ENCODE measurements at places on chromosomes 13 and 19.

- DNase-seq: no peak
Observed at GRCh38 chr13:23771552-23771951, 117.6 kb downstream of the MIPEP start.

DNA sequence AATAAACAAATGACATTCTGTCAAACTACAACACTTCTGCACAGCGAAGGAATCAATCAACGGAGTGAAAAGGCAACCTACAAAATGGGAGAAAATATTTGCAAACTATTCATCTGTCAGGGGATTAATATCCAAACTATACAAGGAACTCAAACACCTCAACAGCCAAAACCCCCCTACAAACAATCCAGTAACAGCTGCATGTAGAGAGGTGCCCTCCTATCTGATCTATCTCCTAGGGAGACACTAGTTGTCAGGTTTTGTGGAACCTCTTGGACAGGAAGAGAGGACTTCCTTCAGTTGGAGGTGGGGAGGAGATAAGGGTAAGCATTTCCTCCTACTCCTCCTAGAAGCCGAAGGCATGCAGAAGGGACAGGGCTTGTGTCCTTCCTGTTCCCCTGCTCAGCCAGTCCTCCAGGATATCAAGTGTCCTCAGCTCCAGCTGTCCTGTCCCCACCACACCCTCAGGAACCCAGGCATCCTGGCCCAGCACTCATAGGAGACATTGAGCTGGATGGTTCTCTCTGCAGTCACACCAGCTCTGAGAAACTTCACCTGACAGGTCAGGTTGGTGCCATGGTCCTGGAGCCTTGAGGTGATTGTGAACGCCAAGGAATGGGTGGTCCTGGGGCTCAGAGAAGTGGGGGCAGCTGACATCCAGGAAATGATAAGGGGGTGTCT is 9.8 kb upstream of the SIGLEC8 start:
- no peak for DNase-seq

- no peak for DNase-seq
Observed at GRCh38 chr13:110813646-110814624, 100.4 kb downstream of the ING1 start.

DNA sequence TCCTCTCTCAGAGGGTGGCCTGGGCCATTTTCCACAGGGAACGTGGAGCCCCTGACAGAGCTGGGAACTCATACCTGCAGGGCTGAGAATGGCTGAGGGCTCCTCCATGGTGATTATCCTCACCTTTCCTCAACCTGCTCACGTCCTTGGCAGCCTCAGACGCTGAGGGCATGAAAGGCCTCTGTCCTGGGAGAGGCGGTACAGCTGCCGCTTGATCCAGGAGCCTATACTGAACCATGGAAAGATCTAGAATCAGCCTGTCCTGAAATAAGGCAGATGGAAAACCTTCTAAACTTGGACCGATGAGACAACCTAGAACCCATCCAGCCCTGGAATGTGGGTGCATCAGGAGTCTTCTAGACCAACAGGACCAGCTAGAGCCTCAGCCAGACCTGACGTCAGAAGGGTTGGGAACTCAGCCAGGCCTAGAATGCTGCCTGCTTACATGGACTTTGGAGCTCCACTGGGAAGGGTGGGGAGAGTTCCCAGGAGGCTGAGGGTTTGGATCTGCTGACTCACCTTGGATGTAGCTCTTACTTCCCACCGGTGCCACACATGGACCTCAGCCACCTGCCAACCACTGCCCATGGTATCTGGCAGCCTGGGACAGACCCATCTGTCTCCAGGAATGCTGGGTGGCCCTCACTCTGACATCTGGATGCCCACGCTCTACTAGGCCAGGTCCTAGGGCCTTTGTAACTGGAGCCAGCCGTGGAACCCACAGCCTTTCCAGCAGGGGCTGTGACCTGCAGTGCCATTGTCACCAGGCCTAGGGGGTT is 7.5 kb downstream of the KCTD15 start:
- no peak for DNase-seq

DNA sequence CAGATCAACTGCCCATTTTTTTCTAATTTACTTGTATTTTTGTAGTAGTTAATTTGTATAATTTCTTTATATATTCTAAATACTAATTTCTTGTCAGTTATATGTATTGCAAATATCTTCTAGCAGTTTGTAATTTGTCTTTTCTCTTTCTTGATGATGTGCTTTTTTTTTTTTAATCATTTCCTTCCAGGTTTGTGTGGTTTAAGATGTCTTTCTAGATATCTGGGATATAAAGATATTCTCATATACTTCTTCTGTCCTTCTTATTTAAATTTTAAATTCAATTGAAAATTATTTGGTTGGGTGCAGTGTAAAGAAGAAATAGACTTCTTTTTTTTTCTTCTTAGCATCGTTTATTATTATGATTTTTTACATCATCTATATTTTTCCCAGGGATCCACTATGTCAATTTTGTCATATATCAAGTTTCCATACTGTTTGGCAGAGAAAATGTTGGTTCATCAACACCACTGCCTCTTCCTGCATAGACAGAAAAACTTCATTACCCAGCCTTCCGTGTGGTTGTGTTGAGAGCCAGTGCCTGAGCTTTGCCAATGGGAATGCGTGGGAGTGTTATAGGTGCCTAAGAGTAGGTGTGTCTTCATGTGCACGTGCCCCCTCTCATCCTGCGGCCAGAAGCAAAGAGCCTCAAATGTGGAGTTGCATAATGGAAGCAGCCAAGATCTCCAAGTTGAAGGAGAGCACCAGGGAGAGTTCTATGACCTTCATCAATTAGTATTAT is 15.8 kb downstream of the CPB2 start:
- no peak for DNase-seq

- no peak for DNase-seq
Observed at GRCh38 chr13:33450956-33451709, 165.6 kb upstream of the STARD13 start.

DNA sequence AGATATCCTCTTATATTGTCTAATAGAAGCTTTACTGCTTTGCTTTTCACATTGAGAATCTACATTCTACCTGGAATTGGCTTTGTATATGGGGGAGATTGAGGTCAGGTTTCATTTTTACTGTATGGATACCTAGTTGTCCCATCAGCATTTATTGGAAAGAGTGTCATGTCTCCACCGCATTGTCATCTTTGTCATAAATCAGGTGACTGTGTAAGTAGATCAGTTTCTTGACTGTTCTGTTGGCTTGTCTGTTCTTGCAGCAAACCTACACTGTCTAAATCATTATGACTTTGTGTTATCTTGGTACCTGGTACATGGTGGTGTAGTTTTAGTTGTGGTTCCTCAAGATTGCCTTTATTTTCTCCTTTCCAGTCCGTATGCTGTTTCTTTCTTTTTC is 5.8 kb downstream of the URI1 start:
- no peak for DNase-seq

DNA sequence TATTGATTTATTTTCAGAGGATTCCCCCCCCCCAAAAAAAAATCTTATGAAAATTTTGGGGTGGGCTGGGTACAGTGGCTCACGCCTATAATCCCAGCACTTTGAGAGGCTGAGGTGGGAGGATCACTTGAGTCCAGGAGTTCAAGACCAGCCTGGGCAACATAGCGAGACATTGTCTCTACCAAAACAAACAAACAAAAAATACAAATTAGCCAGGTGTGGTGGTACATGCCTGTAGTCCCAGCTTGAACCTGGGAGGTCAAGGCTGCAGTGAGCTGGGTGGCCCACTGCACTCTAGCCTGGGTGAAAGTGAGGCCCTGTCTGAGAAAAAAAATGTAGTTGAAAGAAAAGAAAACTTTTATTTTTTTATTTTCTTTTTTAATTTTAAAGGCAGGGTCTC is 17.9 kb downstream of the NECTIN2 start:
- no peak for DNase-seq

- no peak for DNase-seq
Observed at GRCh38 chr19:13784731-13785452, 10.4 kb upstream of the ZSWIM4 start.

DNA sequence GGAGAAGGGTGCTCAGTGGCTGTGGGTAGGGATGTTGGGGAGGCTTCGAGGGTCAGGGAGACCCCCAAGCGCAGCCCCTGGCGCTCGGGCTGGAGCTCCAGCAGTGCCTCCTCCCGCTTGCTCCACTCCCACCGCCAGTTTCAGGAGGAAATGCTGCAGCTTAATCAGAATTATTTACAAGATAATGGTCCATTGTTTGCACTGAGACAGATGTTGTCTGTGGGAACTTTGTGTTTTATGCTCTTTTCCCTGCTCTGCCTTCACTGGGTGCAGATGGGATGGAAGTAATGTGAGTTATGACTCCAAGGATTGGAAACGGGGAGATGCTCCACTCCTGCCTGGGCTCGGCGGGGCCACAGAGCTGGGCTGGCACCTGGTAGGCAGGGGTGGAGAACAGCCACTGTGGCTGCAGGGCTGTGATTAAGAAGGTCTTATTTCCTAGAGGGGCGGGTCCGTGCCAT is 192.4 kb downstream of the ZNF536 start:
- no peak for DNase-seq

- no peak for DNase-seq
Observed at GRCh38 chr13:75785130-75785529, 149.0 kb downstream of the LMO7 start.

DNA sequence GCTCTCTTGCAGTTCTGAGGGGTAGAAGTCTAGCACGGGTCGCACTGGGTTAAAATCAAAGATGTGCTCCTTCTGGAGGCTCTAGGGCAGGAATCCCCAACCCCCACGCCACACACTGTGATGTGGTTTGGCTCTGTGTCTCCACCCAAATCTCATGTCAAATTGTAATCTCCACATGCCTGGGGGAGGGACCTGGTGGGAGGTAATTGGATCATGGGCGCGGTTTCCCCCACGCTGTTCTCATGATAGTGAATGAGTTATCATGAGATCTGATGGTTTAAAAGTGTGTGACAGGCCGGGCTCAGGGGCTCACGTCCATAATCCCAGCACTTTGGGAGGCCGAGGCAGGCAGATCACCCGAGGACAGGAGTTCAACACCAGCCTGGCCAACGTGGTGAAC is 26.6 kb upstream of the CALM3 start:
- no peak for DNase-seq

- DNase-seq: peak; percentile 69
Observed at GRCh38 chr19:8609279-8610040, 1.1 kb downstream of the ADAMTS10 start.

DNA sequence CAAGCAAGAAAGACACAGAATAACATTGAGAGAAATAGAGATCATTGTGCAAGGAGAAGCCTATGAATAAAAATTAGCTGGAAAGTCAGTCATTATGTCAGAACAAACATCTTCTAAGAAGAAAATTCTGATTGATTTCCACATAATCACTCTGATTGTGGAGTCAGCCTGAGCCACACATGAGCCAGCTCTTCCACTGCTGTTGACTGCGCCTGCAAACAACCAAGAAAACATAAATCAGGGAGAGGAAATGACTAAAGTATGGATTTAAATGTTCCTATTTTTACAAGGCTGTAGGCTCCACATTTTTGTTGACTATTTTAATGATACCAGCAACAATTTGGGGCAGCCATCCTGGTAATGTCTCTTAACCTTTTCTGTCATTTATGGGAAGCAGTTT is 962.3 kb downstream of the EFNB2 start:
- DNase-seq: no peak

DNA sequence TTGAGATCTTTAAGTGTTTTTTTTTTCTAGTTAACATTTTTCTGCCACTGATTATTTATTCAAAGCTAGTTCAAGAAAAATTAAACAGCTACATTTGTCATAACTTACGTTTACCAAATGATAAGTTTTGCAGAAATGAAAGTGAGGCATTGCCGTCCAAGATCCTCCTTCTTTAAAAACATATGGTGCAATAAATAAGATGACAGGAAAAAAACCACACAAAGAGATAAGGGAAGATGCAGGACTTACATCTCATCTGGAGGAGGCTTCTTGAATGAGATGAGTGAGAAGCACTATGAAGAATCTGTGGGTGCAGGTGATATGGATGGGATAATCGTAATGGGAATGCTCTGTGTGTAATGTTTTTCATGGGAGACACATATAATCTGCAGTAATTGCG is 12.4 kb downstream of the TNFSF13B start:
- no peak for DNase-seq

DNA sequence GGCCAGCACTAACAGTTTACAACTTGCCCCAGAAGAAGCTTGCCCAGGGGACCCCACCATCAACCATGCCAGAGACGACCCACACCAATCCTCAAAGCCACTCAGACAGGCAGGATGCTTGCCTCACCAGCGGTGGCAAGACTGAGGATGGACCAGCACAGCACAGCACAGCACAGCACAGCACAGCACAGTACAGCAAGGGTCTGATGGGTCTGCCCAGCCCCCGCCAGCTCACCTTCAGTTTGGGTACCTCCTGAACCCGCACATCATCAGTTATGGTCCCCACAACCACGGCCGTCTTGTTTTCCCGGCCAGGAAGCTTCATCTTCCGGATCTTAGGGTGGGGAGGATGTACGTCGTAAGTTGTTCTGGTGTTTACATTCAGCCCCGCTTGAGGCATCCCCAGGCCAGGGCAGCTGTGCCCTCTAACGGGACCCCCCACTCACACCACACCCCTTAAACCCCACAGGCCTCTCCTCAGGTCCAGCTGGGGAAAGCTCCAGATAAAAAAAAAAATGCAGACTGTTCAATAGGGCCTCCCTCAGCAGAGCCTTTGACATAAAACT is 1.7 kb upstream of the FAM83E start:
- DNase-seq: no peak

DNA sequence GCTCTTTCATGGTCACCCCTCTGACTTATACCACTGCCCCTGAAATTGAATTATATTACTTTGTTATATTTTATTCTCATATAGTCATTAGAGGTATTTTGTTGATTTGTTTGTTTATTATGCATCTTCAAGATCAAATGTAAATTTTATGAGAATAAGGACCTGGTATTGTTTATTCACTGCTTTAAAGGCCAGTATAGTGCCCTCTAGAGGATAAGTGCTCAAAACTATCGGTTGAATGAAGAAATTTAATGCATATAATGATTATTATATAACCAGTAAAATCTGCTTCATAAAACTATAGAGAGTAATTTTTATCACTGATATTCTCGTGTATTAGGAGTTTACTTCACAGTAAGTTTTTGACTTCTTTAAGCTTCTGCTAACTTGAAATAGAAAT is 1401.9 kb downstream of the SLITRK1 start:
- DNase-seq: no peak

- no peak for DNase-seq
Observed at GRCh38 chr19:21474671-21475181, 30.7 kb upstream of the ZNF429 start.
